ENCODE measurements at places on chromosomes 12 and 14.

GRCh38 chr14:54652188-54652587 is 85.3 kb downstream of the SAMD4A start:
- no peak for DNase-seq

GRCh38 chr14:83421711-83422110 is 1888.1 kb upstream of the SEL1L start:
- no peak for DNase-seq

GRCh38 chr12:113519464-113520307 is 48.0 kb upstream of the LHX5 start:
- DNase-seq = no peak

GRCh38 chr12:90331821-90332220 is 623.2 kb downstream of the CCER1 start:
- DNase-seq = no peak

GRCh38 chr12:3718100-3718499 is 34.8 kb downstream of the CRACR2A start:
- DNase-seq = no peak

GRCh38 chr12:70711831-70712230 is 74.6 kb upstream of the PTPRB start:
- DNase-seq = no peak

GRCh38 chr12:117884161-117884560 is 84.6 kb downstream of the KSR2 start:
- no peak for DNase-seq

GRCh38 chr12:25769082-25769945 is 189.2 kb upstream of the RASSF8 start:
- no peak for DNase-seq

DNA sequence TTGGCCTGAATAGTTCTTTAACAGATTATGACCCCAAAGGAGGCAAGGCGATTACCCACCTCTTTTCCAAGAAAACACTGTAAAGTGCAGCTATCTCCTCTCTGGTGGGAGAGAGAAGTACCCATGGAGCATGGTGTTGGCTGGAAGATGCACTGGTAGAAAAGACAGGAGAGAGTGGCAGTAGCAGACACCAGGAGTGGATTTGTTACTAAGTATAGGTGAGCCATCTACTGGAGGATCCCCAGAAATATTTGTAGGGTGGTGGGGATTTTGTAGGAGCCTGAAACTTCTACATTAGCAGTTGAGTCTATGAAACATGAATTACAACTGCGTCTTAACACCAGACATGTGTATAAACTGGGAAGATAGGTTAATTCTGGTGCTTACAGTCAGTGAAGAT is 148.0 kb downstream of the SLC38A4 start:
- DNase-seq = peak; percentile 1

GRCh38 chr12:45762185-45763110 is 32.9 kb downstream of the ARID2 start:
- peak; percentile 18 for DNase-seq

DNA sequence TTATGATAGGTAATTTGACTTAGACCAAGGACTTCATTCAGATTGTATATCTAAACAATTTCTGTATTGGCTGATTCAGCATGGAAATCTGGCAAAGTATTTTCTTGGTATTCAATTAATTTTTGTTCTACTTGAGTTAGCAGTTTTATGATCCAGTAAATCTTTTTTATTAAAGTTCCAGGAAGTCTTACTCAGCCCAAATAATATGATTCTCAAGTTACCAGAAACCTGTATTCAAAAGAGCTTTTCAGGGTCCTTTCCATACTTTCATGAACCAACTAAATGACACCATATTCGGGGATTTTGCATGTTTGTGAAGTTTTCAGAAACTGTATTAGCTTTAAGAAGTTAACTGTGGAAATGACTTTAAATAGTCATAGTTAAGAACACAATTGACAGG is 662.6 kb downstream of the LRFN5 start:
- no peak for DNase-seq

DNA sequence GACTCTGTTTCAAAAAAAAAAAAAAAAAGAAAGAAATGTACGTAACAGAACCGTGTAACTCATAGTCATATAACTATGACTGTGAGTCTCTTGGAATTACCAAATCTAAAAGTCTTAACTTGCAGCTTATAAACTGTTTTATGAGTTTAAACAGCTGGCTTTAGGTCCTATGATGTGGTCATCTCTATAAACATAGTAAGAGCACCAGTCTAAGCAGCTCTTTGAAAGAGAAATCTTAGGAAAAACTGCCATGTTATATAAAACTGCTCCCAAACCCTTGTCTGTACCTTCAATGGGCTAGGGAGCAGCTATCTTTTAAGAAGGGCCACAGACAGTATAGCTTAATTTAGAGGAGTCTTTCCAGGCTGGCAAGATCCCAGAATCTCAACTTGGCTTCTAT is 115.5 kb upstream of the AEBP2 start:
- DNase-seq = no peak

DNA sequence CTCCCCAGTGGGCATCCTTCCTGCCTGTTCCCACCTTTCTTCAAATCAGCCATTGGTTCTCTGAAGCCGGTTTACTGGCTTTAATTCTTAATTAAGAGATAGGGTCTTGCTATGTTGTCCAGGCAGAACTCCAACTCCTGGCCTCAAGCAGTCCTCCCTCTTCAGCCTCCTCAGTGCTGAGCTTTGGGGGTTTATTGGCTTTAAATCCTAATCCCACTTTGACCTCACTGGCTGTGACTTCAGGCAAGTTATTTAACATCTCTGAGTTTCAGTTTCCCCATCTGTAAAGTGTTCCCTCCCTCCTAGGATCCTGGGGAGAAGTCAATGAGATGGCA is 2.1 kb upstream of the TRMT61A start:
- DNase-seq = no peak

DNA sequence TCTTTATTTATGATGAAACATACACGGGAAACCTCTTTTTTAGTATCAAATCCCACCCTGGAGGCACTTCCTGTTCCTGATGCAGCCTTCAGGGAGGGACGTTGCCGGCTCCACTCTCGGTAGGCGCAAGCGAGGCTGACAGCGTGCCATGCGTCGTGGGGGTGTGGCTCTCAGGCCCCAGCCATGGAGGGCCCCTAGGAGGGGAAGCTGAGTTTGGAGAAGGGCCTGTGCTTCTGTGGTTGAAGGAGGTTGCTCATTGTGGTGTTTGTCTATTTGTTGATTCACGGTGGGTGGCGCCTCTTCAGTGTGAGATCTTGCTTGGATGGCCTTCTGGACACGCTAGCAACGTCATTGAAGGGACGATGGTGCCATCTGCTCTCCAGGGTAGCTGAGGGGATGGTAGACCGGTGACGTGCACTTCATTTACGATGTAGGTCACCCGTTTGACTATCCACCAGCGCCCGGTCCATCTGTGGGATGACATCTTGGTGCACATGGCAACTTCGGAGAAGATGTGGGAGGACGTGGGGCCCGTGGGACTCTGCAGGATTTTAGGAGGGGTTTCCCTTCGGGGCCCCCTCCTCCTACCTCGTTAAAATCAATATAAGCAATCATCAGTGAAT is 126.3 kb upstream of the RTL1 start:
- no peak for DNase-seq

DNA sequence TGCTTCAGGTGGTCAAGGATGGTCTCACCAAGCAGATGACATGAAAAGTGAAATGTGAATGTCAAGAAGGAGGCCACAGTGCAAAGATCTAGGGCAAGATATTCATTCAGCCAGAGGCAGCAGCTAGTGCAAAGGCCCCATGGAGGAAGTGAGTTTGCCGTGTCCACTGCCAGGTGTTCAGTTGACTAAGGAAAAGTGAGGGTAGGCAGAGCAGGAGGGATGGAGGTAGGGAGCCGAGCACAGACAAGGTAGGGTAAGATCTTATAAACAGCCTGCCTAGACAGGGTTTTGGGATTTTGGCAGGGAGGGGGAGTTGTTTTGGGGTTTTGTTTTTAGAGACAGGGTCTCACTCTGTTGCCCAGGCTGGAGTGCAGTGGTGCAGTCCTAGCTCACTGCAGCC is 11.9 kb downstream of the PPP2R5C start:
- no peak for DNase-seq

- DNase-seq = no peak
Observed at GRCh38 chr14:74239848-74240793, 872 bp downstream of the VSX2 start.

DNA sequence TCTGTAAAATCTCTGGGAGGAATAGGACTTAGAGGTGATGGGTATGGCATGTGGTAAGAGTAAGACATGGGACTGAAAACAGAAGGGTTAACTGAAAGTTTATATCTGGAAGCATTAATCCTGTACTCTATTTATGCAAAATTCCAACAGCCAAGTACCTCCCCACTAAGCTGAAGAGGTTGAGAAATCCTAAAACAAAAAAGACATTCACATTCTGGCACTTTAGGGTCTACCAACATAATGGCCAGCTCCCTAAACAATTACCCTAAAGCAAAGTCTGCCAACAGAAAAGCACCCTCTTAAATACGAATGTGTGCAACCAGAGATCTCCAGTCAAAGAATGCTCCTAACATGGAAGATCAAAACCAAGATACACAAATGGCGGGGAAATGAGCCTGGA is 87.4 kb downstream of the GTF2A1 start:
- no peak for DNase-seq

- no peak for DNase-seq
Observed at GRCh38 chr12:4900327-4900726, 9.4 kb upstream of the KCNA1 start.

- DNase-seq = no peak
Observed at GRCh38 chr12:49982246-49983087, 9.7 kb downstream of the AQP6 start.

DNA sequence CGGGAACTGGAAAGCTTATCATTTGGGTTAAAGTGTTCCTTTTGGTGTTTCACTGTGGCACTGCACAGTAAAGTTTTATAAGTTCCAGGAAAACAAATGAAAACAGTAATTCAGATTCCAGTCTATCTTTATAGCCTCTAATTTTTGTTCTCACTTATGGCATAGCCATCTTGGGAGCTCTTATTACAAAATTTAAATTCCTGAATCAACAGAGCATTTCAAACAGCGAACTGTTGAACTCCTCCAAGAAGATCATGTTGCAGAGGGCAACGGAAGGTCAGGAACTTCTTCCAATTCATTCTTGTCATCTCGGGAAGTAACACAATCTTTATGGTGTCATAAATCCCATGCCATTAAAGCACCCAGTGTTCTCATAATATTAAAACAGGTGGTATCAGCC is 229.1 kb downstream of the KCNC2 start:
- DNase-seq = peak; percentile 72

- DNase-seq = peak; percentile 82
Observed at GRCh38 chr14:21038441-21039422, 3.4 kb upstream of the RNASE7 start.

GRCh38 chr14:94138251-94138650 is 8.8 kb upstream of the IFI27L2 start:
- no peak for DNase-seq

DNA sequence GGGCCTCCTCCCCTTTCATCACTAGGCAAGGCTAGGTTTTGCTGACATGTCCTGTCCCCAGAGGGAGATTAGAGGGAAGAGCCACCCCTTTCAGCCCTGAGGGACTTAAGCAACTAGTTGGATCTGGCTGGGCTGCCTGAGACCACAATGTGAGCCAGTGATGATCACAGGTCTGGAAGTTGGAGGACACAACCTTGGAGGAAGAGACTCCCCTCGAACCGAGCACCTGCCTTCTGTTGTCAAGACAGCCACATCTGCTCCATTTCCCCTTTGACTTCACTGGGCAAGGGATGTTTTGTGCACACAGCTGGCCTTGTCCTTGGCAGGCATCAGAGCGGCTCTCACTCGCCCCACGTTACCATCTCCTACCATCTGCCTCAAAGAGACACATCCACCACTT is 31.4 kb downstream of the MVK start:
- DNase-seq = peak; percentile 72

GRCh38 chr14:104081951-104082464 is 3.5 kb upstream of the ASPG start:
- DNase-seq = no peak

DNA sequence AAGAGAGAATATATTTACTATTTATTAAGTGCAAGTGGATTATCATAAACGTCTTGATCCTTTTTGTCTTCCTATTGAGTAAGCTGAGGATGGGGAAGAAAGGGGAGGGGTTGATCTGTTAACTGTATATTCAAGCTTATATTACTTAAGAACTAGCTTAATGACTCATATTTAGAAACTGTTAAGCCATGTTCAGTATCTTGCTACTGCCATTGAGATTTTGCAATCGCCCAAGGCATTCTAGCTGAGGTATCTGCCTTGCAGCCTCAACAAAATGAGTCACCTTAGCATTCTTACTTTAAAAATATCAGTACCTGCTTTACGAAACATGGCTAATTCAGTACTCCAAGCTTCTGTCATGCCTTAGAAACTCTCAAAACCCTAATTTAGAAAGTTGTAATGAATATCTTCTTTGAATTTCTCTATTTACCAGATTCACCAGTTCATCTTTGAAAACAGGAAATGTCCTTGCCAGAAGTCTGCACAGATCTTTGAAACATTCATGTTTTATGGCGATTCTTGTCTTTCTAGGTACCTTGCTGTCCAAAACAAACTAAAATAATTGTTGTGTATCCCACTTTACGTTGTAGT is 76.1 kb downstream of the ALG10B start:
- no peak for DNase-seq

- no peak for DNase-seq
Observed at GRCh38 chr12:3605692-3606091, 114.7 kb downstream of the PRMT8 start.

- peak; percentile 50 for DNase-seq
Observed at GRCh38 chr12:79393842-79394241, 296.9 kb downstream of the PAWR start.

GRCh38 chr14:20197459-20197858 is 6.8 kb downstream of the OR11G2 start:
- no peak for DNase-seq

DNA sequence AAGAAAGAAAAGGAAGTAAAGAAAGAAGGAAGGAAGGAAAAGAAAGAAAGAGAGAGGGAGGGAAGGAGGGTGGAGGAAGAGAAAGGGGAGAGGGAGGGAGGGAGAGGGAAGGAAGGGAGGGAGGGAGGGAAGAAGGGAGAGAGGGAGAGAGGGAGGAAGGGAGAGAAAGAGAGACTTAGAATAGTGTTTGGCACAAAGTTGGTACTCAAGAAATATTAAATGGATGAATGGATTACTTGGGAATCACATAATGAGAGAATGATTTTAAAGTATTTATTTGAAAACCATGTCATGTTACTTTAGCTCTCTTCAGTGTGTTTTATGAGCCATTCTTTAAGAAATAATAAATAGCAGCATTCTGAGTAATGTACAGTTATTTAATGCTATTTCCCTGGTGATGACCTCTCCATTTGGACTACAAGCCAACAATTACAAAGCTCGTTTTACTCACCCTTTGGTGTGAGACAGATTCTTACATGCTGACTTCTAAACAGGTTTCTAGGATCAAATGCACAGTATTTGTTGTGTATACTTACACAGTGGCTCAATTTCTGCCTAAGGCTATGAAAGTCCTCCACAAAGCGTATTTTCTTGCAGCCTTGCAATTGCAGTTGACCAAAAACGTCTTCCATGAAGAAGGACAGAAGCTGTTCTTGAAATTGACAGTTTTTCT is 861 bp downstream of the IL26 start:
- DNase-seq = no peak

DNA sequence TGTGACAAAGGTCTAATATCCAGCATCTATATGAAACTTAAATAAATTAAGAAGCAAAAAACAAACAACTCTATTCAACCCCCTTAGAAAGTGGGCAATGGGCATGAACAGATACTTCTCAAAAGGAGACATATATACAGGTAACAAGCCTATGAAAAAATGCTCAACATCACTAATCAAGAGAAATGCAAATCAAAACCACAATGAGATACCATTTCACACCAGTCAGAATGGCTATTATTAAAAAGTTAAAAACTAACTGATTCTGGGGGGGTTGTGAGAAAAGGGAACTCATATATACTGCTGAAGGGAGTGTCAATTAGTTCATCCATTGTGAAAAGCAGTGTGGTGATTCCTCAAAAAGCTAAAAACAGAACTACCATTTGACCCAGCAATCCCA is 198.9 kb downstream of the BMP4 start:
- DNase-seq = no peak

Measured in NCI-H2171 treated with DMSO at 0.1 percent for 48 hours (cell line).